Frontal cortex (tissue), 4 donors: ENCODE measurements at places on chromosomes 5 and 9. TPM values are rescaled to one million over a fixed set of nuclear protein-coding genes. Genes with fewer than 3 reads are reported as not detected.

Gene PITX1
- not detected for total RNA-seq

GRCh38 chr9:110371411-110372007 lies 33.8 kb upstream of the TXNDC8 start:
- no peak for DNase-seq

Gene NUTM2G
- not detected for total RNA-seq

DNA sequence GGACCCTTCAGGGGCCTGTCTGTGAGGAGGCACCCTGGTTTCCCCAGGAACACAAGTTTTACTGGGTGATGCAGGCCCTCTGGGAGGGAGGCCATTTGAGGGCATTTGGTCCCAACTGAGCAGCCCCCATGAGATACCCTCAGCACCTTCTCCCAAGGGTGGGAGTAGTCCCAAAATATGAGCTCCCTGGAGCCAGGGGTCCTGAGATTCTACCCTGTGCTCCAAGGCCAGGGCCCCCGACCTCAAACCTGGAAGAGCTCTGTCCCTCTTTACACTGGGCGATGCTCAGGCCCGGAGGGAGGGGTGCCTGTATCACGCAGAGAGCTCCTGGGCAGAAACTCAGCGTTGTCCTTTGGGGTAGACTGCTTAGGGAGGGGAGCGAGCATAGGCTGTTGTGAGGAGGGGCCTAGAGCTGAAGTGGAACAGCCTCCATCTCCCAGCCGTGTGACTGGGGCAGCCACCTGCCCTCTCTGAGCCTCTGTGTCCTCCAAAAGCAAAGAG lies 64.0 kb upstream of the SYNPO start:
- no peak for DNase-seq

DNA sequence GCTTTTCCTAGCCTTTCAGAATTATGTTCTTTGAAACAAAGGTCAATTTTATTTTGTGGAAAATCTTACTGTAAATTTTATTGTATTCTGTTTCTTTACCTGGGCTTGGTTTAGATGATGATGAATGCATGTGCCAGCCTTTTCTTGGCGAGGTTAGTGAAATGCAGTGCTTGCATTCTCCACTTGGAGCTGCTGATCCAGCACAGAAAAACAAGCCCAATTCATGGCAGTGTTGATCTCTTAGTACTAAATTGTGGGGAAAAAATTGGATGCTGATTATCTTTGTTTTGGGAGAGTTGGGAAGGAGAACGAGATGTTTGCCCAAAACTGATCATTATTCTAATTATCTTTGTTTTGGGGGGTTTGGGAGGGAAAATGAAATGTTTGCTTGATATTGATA lies 3.7 kb downstream of the HABP4 start:
- DNase-seq, result peak; percentile 55

- DNase-seq, result no peak
Measured at GRCh38 chr5:44807269-44807668, 1.5 kb upstream of the MRPS30 start.

GRCh38 chr5:98791898-98792580 lies 18.6 kb downstream of the RGMB start:
- DNase-seq, result no peak

DNA sequence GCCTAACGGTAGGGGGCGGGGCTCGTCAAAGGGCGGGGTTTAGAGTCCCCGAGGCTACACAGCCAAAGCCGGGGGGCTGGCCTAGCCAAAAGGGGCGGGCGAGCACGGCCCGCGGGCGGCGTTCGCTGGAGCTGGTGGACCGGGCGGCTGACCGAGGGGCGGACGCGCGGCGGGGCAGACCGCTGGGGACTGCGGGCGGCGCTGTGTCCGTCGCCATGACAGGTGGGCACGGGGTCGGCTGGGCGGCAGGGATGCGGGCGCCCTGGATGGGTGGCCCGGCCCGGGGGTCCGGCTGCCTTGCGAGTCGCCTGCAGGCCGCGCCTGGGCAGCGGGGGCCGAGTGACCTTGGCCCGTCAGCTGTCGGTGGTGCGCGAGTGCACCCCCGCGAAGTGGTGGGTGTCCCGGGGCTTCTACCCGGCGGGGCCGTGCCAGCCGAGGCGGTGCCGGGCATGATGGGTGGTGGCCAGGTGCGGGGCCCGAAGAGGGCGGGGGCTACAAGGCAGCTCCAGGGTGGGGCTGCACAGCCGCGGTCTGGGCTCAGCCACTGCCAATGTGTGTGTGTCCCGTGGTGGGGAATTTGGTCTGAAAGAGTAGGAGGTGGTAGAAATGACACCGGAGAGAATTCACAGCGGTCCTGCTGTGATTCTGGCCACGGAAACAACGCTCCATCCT lies at the start of gene CARD19:
Gene CARD19, plus strand, starts transcription at position 87 of the 672 bp plus-strand sequence. Its CDS starts 129 bp downstream, at position 216.
- peak; percentile 53 for DNase-seq

- peak; percentile 98 for DNase-seq
Measured at GRCh38 chr5:179623003-179623905, at the start of gene HNRNPH1. Gene HNRNPH1 (minus strand): TSS chr5:179623671. CDS start chr5:179623133, 538 bp downstream.

Gene CCNO
- total RNA-seq, result not detected

GRCh38 chr9:1018121-1018520 lies 32.0 kb upstream of the DMRT2 start:
- no peak for DNase-seq

DNA sequence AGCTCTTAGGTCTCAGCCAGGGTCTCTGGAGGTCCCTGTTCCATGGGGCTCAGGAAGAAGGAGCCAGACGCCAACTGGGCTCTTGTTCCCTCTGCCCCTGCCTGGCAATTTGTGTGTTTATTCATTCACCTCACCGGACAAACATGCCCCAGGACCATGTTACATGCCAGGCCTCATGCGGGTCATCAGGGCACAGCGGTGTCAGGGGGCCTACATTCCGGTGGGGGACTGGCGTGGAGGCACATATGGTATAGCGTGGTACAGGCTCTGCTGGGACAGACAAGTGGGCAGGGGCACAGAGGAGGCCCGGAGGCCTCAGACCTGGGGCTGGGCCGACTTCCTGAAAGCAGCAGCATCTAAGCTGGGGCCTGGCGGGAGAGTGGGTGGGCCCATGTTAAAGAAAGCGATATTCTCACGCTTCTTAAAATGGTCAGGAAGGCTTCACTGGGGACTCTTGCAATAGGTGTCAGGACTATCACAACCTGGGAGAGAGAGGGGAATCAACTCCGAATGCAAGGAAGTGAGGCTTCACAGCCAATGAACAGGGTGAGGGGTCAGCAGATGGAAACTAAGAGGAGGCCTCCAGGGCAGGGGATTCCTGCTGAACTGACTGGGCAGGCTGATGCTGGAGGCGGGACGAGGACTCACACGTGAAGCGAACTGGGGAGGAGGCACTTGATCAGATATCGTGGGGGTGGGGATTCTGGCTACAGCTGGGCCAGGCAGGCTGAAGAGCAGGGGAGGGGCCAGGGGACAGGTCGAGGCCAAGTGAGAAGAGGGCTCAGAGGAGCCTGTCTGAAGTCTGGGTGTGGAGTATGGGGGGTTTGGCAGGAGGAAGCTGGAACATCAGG lies 41.9 kb downstream of the NCS1 start:
- DNase-seq, result no peak

GRCh38 chr5:83256091-83256780 lies 178.9 kb downstream of the XRCC4 start:
- no peak for DNase-seq

GRCh38 chr9:3794635-3795034 lies 268.8 kb upstream of the RFX3 start:
- no peak for DNase-seq

Gene IFNK
- not detected for total RNA-seq

- no peak for DNase-seq
Measured at GRCh38 chr9:82722561-82722960, 340.4 kb downstream of the RASEF start.

Gene TRIO
- 310 TPM for total RNA-seq

DNA sequence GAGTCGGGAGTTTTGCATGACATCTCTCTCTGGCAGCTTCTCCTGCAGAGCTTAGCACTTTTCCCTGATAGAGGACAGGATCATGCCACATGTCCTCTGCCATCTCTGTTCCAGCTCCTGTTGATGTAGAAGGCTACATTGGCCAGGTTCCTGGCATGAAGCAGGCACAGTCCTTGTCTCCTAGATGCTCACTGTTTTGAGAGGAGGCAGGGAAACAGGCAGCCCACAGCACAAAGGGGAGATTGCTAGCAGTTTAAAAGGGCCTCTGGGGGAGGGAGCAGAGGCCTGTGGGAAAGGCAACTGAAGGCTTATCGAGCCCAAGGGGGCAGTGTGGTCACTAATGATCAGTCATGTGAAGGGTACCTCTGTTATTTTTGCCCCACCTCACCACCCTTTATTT lies 10.7 kb downstream of the ARHGAP26 start:
- no peak for DNase-seq

Gene SLC1A3
- total RNA-seq, result 161 TPM
